Suppressor macrophage (primary cell): ENCODE measurements at places on chromosomes 3 and 15.

GRCh38 chr3:116569611-116570010 is 124.3 kb upstream of the LSAMP start:
- no peak for DNase-seq

DNA sequence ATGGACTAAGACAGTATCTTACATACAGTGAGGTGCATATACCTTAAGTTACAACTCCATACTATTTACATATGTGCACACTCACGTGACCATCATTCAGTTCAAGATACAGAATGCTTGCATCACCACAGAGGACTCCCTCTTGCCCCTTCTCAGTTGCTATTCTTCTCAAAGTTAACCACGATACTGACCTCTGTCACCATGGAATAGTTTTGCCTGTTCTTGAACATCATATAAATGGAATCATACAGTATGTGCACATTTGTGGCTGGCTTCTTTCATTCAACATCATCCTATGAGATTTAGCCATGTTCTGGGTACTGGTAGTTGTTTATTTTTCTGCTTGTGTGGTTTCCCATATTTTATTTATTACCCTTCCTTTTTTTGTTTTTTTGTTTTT is 10.4 kb upstream of the ZSCAN2 start:
- no peak for DNase-seq

DNA sequence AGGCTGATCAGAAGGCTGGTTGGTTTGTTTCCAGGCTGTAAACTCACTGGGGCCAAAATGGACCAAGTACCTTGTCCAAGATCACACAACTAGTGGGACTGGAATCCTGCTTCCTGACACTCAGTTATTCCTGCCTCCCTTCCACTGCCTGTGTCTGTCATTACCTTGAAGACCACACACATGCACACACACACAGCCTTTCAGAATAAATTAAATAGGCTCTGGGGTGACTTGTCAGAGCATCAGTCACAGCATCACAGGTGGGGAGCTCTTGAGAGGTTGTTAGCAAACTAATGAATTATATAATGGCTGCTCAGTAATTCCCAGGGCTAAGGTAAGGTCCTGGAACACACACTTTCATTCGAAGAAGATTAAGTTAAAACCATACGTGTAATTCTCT is 231.8 kb downstream of the UACA start:
- DNase-seq, result no peak

GRCh38 chr3:193835414-193835813 is 242.4 kb downstream of the OPA1 start:
- DNase-seq, result no peak
